D341Med (cell line): ENCODE measurements at places on chromosomes 2 and 18.

DNA sequence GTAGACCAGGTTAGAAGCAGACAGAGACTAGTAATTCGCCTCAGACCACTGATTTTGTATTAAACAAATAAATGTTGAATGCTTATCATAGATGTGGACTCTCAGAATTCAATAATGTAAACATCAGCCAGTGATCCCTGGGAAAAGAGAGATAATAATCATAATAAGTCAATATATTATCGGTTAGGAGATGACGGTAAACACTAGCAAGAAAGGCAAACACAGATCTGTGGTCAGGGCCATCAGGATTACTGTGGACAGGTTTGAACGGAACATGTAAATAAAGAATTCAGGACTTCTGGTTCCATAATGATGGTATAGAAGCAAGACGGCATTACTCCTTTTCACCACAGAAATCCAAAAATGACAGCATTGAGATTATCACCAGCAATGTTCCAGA, 861.6 kb downstream of the CBLN2 start:
- no peak for DNase-seq

- no peak for DNase-seq
Measured at GRCh38 chr2:207764096-207764630, 5.5 kb downstream of the FZD5 start.

DNA sequence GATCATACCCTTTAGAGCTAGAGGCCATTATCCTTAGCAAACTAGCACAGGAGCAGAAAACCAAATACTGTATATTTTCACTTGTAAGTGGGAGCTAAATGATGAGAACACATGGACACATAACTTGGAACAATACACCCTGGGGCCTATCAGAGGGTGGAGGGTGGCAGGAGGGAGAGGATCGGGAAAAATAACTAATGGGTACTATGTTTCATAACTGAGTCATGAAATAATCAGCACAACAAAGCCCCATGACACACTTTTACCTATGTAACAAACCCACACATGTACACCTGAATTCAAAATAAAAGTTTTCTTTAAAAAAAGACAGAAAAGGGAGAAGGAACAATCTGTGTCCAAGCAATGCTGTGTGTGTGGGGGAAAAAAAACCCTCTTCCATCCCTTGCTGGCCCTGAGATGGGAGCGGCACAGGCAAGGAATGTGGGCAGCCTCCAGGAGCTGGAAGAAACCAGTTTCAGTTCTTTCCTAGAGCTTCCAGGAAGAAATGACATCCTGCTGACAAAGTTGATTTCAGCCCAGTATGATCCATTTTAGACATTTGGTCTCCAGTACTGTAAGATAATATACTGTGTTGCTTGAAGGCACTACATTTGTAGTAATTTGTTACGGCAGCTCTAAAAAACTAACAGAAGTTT, 458.7 kb upstream of the CNTNAP5 start:
- no peak for DNase-seq

- DNase-seq = no peak
Measured at GRCh38 chr2:140416577-140416976, 1636.4 kb upstream of the NXPH2 start.

DNA sequence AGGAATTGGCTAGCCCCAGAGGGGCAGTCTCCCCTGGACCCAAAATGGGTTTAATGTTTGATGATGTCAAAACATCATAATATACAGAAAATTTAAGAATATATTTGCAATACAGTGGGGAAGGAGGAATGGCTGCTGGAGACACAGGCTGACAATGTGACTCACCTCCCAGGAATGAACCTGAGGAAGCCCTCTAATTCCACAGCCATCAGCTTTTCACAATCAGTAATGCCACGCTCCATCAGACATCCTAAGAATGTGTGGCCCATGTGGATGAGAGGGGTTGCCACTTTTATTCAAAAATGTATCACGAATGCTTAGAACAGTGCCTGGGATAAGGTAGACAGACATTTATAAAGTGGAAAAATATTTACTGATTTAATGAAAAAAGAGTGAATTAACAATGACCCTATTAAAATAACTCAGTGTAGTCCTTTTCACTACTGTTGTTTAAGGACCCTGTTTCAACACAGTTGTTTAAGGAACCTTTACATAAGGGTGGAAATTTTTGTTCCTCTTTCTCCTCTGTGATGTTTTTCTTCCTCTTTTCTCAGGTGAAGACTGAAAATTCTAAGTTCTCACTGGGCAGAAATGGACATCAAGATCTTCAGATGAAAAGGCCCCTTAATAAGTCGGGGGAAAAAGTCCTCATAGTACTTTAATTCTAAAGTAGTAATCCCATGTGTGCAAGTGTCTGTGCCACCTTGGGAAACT, 17.5 kb upstream of the TMEM163 start:
- DNase-seq = no peak

DNA sequence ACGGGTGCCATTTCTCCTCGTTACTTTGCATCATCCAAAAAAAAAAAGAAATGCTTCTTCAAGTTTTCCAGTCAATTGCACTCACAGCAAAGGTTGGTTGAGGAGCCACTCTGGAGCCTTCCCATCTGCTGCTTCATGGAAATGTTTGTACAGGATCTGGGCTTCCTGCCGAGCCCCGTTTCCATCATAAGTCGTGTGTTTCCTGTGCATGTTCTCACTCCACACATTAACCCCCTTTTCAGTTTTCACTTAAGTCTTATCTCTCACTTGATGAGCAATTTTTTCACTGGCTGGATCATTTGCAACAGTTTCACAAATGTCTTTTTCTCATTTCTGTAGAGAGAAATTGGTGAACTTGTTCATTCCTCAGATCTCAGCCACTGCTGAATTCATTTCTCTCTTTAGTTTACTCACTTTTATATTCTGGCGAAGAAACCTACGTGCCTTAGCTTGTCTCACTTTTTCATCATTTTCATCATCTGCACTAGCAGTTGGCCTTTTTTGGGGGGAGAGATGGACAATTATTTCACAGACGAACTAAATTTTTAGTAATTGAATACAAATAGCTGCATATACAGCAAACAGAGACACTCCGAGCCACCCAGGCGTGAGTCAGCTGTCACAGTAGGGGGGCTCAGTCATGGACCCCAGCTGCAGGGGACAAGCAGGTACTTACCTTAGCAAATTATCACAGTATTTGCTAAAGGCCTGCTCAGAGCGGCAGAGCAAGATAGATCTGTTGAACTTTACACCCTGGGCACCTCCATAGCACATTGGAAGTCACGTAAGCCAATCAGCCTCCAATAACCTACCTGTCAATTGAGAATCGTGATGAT, 750.8 kb upstream of the ID2 start:
- no peak for DNase-seq

DNA sequence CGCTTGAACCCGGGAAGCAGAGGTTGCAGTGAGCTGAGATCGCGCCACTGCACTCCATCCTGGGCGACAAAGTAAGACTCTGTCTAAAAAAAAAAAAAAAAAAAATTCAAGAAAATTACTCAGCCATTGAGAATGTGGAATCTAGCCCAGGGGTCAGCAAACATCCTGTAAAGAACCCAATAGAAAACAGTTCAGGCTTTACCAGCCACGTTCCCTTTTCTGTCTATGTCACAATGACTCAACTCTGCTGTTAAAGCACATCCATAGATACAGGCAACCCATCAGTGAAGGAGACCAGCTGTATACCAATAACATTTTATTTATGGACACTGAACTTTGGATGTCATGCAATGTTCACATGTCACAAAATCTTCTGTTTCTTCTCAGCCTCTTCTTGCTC, 435.6 kb upstream of the GYPC start:
- DNase-seq = no peak

DNA sequence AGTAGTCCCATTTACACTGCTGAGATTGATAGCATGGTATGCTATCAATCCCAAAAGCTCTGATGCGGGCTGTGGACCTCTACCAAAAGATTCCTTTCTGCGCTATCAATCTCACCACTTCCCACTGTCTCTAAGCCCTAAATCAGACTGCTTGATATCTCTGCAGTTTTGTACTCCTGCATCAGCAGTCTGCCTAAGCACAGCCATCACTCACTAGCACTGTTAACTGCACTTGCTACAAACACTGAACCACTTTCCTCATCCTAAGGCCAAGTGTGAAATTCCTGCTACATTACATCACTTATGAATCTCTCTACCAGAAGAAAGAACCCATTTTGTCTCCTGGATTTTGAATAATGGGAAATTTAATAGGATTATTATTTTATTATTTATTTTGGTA, 237.0 kb downstream of the HNMT start:
- no peak for DNase-seq

DNA sequence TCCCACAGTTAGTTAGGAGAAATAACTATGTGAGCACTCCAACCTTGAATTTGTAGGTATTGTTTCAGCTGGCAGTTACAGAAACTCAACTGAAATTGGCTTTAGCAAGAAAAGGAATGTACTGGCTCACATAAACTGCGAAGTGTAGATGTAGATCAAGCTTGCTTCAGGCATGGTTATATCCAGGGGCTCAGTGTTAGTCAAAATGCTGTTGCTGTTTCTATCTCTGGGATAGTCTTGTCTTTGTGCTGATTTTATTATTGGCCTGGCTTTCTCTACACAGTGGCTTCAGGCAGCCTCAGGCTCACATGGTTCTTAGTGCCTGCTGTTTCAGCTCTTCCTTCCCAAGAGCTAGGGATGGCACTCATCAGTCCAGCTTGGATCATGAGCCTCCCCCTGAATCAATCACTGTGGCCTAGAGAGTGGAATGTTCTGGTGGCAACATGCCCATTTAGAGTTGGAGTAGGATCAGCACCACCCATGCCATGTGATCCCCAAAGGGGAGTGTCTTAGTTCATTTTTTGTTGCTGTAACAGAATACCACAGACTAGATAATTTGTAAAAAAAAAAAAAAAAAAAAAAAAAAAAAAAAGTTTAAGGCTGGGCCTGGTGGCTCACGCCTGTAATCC, 69.1 kb upstream of the FOXI3 start:
- no peak for DNase-seq

- no peak for DNase-seq
Measured at GRCh38 chr2:175817221-175817620, 184.8 kb downstream of the LNPK start.

DNA sequence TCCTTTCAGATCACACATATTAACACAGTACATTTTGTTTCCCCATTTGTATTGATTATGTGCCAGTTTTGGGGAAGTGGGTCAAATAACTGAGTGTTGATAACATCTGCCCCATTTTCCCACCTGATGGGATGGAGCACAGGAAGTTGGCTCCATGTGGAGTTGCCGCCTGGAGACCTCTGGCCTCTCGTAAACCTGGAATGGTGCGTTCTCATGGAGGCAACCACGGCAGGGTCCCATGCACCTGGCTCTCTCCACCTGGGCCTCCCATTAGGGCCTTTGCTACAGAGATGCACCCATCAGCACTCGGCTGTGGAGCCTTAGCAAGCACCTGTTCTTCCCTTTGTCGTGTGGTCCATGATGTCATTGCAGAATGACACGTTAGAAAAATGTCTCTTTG, 130.6 kb downstream of the MBP start:
- no peak for DNase-seq

DNA sequence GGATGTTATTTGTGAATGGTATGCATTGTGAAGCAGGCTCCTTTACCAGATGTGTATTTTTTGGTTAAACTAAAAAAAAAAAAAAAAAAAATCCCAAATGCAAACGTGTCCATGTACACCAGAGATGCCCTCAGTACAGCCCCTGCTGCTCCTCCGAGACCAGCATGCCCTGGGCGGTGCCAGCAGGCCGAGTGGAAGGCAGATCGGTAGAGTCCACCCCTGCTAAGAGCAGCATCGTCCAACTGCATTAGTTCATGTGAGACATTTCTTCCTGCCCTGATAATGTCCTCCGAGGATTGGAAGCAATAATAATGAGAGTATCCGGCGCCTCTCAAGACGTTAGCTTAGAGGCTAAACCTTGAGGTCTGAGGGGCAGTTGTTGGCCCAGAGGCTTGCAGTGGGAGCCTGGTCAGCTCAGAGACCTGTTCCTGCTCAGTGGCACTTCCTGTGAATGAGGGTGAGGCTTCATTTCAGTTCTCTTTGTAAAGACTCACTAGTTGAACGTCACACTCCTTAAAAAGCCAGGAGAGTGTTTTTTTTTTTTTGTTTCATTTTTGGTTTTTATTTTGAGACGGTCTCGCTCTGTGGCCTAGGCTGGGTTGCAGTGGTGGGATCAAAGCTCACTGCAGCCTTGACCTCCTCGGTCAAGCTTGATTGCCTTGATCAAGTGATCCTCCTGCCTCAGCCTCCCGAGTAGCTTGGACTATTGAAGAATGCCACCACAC, 5.6 kb downstream of the SLC66A3 start:
- no peak for DNase-seq

DNA sequence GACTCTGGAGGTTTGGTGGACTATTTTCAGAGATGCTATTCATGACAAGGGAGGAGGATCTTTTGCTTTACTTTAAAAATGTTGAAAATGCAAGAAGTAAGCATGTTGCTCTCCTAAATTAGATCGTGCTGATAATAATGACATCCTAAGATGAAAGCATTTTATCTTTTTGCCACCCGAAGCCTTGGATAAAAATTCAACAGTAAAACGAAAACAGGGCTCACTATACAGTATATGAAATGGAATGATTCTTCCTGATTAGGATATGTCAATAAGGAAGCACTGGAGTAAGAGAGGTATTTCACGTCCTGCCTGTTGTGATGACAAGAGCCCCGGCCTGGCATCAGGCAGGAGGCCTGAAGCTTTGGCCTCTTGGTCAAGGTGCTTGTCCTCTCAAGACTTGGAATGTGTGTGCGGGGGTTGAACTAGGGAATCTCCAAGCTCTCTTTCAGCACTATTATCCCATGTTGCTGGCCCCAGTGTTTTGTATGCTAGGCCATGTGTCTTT, 306.0 kb downstream of the MTX2 start:
- DNase-seq = no peak

DNA sequence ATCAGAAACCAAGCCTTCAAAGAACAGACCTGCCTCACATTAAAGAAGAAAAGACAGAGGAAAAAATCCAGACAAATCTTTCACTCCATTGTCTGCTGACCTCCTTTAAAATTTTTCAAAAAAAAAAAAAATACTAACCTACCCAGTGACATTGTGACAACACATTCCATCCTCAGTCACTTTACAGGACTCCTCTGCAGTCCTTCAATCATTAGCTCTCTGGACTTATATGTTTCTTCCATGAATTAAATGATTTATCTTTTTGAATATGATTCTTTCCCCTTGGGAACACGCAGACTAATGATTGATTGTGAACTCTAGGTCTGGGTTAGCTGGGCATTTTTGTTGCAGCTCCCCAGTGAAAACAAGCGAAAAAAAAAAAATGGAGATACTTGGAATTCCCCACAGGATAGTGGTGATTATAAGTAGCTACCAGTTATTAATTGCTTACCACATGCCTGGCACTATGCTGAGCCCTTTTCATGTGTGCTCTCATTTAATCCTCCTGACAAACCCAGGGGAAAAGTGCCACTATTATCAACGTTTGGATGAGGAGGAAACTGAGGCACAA, 261.3 kb upstream of the NCKAP5 start:
- no peak for DNase-seq

GRCh38 chr2:9230051-9230802, 23.6 kb downstream of the ASAP2 start:
- DNase-seq = no peak

GRCh38 chr2:219475697-219476651, 22.7 kb upstream of the GMPPA start:
- peak; percentile 90 for DNase-seq
